ENCODE measurements at places on chromosomes 7 and 10.

- DNase-seq: no peak
These were observed 27.3 kb downstream of the RAB18 start for GRCh38 chr10:27531336-27531847.

GRCh38 chr10:3222626-3223025 is 50.0 kb upstream of the PITRM1 start:
- DNase-seq: no peak

DNA sequence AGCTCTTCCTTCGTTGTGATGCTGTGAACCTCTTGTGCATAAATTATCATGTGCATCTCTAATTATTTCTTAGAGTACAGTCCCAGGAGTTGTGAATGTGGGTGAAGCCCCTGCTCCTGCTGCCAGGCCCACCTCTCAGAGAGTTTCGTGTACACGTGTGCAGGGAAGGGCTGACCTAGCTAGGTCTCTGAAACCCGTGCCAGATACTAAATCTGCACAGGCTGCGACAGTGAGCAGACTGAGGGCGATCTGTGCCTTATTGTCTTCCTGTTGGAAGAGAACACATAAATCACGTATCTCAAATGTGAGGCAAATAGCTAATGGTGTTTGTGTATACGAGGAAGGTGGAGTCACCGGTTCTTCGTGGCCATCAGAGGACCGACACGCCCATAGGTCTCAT is 71.8 kb upstream of the DNAJB6 start:
- DNase-seq: no peak

DNA sequence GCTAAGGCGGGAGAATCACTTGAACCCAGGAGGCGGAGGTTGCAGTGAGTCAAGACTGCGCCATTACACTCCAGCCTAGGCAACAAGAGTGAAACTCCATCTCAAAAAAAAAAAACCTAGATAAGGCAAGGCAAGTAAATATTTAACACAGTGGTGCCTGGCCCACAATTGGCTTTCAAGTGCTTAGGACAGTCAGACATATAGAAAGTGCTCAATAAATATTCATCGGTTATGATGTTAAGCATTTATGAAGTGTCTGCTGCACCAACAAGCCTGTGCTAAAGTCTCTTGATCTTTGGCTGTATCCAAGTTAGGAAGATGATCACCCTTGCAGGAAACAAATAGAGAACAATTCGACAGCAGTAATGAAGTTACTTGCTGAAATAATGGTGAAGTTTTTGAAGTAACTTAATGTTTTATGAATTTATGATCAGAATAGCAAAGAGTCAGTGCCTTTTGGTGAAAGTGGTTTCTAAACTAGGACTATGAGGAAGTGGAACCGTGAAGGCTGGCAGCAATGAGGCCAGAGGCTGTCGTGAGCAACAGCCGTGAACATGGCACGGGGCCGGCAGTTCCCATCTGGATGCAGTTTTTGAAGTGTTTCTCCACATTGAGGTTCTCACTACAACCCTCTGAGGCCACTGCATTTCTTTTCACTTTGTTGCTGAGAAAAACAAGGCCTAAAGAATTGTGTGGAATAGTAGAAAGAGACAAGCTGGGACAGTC is 48.1 kb upstream of the GATA3 start:
- DNase-seq: no peak

DNA sequence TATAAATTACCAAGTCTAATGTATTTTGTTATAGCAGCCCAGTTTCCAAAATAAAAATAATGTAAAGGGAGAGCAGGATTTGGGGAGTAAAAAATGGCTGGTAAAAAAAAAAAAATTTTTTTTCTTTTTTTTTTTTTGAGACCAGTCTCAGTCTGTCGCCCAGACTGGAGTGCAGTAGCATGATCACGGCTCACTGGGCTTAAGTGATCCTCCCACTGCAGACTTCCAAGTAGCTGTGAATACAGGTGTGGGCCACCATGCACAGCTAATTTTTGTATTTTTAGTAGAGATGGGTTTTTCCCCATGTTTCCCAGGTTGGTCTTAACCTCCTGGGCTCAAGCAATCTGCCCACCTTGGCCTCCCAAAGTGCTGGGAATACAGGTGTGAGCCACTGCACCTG is 4.8 kb upstream of the LSM8 start:
- no peak for DNase-seq

DNA sequence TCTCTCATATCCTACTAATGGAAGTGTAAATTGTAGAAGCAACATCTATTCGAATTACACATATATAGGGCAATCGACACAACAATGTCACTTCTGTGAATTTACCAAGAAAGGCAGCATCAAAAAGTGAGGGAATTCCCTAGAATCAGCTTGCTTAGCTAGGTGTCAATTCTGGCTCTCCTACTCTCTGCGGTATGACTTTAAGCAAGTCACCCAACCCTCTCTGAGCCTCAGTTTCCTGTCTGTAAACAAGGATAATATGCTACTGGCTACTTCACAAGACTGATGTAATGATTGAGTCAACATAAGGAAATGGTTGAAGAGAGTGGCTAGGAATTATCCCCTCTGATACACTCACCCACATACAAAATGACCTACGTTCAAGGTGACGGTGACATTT is 19.4 kb downstream of the CCDC6 start:
- DNase-seq: no peak

GRCh38 chr7:103636153-103636552 is 190.1 kb upstream of the SLC26A5 start:
- no peak for DNase-seq

DNA sequence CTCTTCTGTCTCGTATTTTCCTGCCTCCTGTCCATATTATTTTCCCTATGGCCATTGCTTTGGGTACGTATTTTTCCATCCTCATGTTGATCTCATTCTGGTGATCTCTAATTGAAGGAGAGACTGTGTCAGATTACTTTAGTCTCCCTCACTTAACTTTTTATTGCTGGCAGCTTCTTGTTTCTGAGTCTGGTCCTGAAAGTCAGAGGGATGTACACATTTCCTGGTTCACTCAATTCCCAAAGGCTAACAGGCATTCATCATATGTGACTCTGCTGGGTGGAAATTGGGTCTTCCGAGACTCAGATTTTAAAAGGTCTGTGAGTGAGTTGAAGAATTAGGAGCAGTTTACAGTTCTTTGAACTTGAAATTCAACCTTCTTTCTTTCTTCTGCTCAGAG is 10.9 kb downstream of the UMAD1 start:
- no peak for DNase-seq

- no peak for DNase-seq
These were observed 605.8 kb upstream of the MGMT start for GRCh38 chr10:128861018-128861901.

DNA sequence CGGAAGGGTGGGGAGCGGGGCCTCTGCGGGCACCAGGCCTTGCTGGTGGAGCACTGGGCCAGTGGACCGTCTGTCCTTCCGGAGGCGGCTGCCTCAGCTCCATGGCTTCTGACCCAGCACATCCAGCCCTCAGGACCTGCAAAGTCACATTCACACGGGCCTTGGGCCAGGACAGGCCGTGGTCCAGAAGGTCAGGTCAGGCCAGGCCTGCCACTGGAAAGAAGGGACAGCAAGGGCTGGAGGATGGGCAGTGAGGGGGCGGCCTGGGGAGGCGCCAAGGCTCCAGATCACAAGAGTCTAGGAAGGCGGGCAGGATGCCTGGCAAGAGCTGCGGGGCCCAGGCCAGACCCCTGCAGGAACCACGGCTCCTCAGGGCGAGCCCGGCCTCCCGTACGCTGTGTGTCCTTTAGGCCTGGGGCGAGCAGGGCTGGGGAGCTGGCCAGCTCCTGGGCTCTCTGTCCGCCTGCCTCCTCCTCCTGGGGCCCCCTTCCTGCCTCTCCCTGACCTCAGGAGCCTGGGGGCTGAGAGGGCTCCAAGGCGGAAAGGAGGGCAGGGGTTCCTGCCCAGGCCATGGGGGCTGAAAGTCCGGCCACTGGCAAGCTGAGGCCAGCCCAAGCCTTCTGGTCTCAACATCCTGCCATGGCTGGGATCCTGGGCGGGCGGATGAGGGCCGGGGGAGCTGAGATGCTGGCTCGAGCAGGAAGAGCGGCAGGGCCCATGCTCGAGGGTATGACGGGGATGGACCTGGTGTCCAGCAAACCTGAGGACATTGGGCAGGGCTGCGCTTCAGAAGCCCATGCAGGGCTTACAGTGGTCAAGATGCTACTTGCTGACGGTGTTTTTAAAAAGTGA is 225.8 kb downstream of the ELFN1 start:
- DNase-seq: no peak

Measured in KG1 (cell line).